ENCODE measurements at places on chromosomes 11 and 22.

- DNase-seq: no peak
Observed at GRCh38 chr22:22934543-22935055, 47.0 kb downstream of the IGLL5 start.

- DNase-seq: no peak
Observed at GRCh38 chr11:56885177-56885576, 103.5 kb upstream of the OR5AK2 start.

DNA sequence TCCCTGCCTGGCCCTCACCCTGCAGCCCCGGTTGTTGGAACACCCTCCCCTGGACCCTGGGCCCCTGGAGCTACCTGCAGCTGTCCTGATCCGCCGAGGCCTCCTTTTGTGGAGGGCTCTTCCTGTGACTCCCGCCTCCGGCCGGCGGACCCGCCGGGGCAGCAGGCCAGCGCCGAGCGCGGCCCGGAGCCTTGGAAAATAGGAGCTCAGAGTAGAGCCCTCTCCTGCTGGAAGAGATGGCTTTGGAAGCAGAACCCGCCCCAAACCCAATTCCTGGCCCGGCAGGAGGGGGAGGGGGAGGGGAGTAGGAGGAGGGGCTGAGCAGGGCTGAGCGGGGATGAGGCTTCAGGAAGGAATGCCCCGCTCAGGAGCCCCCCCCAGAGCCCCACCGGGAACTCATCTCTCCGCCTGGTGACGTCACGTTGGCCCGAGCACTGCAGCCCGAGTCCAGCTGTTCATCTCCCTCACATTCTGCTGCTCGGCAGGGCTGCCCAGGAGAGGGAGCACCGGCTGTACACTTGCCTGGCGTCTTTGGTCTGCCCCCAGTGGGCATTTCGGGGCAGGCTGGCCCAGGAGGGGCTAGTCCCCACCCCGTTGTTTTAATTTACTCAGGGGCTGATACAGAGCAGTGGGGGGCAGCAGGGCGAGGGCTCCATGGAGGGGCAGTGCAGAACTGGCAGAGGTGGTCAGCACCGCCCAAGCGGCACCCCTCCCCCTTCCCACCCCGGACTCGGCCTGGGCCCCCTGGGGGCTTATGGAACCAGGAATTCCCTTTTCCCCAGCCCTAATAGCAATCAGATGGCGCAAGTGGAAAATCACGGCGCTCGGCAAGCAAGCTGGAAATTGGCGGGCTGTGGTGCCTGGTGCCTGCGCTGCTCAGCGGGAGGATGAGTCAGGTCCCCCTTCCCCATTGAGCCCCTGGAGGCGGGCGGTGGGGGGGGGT is at the start of gene MRGPRF:
MRGPRF (minus strand) TSS at position 238 of the 943 bp plus-strand sequence. CDS start 3,345 bp downstream, outside the sequence.
- DNase-seq: peak; percentile 58

DNA sequence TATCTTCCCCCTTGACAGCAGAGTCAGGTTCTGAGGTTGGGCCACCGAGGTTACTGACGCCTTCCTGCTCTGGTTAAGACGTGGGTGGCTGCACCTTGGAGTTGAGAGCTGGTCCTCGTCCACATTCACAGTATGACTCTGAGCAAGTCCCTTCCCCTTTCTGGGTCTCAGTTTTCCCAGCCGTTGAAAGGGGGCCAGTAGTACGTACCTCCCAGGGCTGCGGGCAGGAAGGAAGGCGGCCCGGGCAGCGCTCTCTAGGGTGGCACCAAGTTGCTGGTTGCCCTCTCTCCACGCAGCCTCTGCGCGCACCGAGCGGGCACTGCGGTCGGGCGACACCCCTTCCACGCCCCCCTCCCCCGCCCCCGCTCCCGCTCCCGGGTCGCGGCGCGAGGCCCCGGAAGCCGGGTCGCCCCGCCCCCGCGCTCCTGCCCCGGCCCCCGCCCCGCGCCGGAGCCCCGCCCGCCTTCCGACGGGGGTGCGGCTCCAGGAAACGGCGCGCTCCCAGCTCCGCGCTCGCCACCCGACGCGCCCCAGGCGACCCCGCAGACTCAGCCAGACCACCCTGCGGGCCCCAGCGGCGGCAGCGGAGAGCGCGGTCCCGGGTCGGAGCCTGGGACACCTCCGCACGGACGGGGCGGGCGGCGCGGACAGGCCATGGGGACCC is at the start of gene EHBP1L1:
EHBP1L1 (plus strand) TSS at position 486 of the 664 bp plus-strand sequence. CDS start 250 bp downstream, outside the sequence.
- DNase-seq: peak; percentile 57

DNA sequence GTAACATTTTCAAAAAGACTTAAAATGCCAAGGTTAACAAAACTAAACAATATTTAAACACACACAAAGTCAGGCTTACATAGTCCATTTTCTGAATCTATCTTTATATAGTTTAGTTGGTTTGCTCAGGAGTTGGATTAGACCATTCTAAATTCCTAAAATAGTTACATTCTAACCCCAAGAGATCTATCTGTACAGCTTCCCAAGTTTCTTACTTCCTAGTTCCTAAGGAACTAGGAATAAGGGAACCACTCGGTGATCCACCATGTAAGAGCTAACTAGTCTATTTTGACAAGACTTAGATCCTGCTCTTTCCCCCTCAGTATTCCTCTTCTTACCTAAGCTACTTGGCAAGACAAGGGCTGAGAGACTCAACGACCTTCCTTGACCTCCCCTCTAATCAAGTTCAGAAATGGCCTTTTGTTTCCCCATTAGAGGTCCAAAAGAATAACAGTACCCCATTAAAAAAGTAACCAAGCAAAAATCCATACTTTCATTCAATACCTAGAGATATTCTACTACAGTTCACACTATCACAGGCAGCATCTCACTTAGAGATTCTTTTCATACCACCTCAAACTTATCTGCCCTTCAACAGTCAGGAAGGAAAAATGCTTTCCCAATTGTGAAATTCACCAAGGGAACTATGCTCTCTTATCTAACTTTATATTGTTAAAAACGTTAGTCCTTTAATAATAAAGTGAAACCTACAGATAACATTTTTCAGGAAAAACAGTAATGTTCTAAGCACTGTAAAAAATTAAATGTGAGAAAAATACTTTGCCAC is 253.1 kb downstream of the TTC28 start:
- DNase-seq: peak; percentile 64
